Activated naive CD4-positive, alpha-beta T cell treated with anti-CD3 and anti-CD28 coated beads, Interleukin-2, amount 10 ng/mL, durations not matched to agents 7 days and 5 days (primary cell): ENCODE measurements at places on chromosomes 6 and 20.

GRCh38 chr20:32018269-32019155 is 8.3 kb downstream of the CCM2L start:
- peak; percentile 69 for DNase-seq

DNA sequence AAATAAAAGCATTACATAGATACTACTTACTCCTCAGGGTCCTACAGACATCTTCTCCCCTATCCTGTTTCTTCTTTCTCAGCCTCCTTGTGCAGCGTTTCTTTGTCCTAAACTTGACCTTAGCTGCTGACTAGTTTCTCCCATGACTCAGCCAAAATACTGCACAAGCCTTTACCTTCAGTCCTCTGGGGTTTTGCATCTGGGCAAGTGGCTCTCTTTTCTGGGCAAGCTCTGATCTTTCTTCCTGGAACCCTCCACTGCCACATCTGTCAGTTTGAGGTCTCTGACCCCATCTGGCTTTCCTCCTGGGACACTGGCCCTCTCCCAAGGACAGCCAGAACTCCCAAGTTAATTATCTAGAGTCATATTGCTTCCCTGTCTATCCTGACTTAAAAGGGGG is 838.4 kb downstream of the DHX35 start:
- no peak for DNase-seq

DNA sequence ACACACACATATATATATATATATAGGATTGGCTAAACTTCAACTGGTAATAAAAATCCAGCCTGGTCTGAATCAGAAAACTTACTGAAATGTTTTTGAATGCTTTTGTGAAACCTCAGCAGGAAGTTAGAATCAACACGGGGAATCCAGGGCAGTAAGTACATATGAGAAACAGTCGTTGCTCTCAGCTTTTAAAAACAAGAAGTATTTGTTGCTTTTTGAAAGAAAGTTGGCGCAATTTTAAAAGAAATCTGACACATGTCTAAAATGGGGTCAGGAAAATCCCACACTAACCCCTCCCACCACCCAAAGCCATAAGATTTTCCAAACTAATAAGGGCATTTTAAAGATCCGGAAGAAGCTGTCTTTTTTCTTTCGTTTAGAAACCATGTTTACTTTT is 11.5 kb upstream of the CCDC170 start:
- no peak for DNase-seq

- DNase-seq, result no peak
Measured at GRCh38 chr6:18431581-18431980, 44.4 kb downstream of the RNF144B start.

- no peak for DNase-seq
Measured at GRCh38 chr6:74519163-74519562, 686.7 kb downstream of the COL12A1 start.

GRCh38 chr6:91081452-91082067 is 494.7 kb upstream of the MAP3K7 start:
- DNase-seq, result no peak

- DNase-seq, result no peak
Measured at GRCh38 chr20:17626217-17627007, 55.6 kb downstream of the RRBP1 start.

- no peak for DNase-seq
Measured at GRCh38 chr6:101879782-101880181, 486.3 kb downstream of the GRIK2 start.

GRCh38 chr6:152636021-152636608 is 1.0 kb downstream of the SYNE1 start:
- DNase-seq, result no peak

DNA sequence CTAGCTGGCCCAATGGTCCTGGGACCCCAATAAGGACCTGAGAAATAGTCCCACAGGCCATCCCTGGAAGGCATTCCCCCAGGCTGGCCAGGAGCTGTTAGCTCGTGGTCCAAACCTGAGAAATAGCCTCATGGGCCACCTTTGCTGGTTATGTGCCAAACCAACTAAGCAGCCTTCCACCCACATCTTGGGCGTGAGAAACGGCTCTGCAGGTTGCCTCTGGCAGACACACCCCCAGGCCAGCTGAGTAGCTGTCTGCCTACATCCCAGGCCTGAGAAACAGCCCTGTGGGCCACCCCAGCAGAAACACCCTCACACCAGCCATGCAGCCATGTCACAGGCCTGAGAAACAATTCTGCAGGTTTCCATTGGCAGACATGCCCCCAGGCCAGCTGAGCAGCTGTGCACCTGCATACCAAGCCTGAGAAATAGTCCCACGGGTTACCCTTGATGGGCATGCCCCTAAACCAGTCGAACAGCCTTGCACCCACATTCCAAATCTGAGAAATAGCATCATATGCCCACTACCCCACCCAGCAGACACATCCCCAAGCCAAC is 567.8 kb upstream of the ID4 start:
- DNase-seq, result no peak

- DNase-seq, result no peak
Measured at GRCh38 chr6:6314596-6314995, 5.9 kb downstream of the F13A1 start.

DNA sequence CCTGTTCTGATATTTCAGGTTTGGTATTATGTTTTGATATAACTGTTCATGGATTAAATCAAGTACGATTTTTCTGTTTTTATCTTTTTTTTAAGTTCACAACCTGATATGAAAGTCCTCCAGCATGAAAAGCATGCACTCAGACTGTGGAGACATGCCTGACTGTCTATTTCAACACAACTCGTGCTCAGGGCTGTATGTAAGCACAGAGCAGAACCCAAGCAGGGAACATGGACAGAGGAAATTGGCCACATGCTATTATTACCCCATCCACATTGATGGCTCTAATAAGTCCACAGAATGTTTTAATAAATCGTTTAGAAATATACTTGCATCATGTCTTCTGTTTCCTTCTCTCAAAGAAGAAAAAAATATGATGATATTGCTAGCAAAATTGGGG is 730.4 kb downstream of the C6orf118 start:
- DNase-seq, result no peak

DNA sequence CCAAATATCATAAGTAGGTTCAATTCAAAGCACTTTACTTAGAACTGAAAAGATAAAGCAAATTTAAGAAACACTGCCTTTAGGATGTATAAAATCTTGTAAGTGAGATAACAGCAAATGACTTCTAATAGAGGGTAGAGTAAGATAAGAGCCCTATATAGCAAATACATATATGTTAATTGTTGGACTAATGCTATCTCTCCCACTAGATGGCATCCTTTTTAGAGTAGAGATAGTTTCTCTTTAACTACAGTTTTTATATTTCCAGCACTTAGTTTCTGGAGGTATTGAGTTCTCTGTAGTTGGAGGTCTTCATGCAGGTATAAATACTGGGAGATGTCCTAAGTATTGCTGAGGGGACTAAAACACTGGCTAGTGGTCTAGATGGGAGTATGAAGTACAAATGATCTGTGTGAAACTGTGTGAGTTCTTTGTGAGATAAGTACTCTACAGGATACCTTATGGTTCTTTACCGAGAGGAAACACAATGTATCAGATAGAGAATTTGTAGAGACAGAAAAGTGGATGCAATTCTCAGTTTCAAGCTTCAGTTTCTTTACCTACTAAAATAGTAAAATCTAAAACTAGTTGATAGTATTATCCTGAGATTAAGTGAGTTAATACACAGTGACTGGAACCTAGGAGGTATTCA is 399.3 kb downstream of the KHDRBS2 start:
- no peak for DNase-seq

DNA sequence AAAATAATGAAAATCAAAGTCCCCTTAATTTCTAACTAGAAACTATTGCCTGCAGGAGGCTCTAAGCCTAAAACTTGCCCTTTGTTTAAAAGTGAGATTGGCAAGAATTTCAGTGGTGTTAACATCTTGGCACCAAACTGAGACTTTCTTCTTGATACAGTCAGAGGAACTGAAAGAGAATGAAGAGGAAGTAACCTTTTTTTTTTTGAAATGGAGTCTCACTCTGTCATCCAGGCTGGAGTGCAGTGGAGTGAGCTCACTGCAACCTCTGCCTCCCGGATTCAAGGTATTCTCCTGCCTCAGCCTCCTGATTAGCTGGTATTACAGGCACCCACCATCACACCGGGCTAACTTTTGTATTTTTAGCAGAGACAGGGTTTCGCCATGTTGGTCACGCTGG is 3.6 kb downstream of the DOP1A start:
- no peak for DNase-seq

GRCh38 chr6:123841067-123841896 is 37.6 kb downstream of the NKAIN2 start:
- no peak for DNase-seq

GRCh38 chr20:41475503-41475902 is 108.9 kb upstream of the EMILIN3 start:
- DNase-seq, result no peak

DNA sequence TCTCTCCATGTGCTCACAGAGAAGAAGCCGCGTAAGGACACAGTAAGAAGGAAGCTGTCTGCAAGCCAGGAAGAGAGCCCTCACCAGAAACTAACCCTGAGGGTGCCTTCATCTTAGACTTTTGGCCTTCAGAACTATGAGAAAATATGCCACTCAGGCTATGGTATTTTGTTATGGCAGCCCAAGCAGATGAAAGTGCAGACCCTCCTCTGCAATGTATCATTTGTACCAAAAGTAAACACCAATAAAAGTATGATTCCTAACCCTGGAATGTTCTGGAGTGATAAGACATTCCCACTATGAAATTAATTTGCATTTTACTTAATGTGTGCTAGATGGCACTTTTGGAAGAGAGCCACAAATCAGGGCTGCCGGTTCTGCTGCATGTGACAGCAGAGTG is 594.3 kb downstream of the UTRN start:
- DNase-seq, result no peak

DNA sequence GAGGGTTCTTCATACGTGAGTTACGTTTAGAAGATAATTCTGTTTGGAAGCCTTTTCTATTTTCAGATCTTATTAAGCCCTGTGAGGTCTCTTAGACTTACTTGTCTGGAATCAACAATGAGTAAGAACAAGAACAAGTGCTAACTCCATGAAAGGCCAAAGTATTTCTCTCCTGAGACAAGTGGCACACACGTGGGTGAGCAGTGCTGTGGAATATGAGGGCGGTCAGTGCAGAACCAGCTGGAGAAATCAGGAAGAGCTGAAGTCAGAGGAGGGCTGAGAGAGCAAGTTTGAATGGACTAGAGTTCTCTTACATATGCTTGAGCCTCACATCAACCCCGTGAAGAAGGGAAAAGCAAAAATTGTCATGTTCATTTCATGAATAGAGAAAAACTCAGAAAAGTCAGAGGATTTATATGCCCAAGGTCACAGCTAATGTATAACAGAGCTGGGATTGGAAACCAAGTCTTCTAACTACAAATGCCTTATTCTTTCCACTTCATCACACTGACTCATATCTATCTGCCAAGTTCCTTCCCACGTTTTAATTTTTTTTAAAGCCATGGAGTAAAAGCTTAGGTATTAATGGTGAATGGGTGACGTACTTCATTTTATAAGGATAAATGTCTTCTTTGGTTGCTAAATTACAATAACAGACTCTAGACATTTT is 201.3 kb upstream of the DTNBP1 start:
- no peak for DNase-seq

DNA sequence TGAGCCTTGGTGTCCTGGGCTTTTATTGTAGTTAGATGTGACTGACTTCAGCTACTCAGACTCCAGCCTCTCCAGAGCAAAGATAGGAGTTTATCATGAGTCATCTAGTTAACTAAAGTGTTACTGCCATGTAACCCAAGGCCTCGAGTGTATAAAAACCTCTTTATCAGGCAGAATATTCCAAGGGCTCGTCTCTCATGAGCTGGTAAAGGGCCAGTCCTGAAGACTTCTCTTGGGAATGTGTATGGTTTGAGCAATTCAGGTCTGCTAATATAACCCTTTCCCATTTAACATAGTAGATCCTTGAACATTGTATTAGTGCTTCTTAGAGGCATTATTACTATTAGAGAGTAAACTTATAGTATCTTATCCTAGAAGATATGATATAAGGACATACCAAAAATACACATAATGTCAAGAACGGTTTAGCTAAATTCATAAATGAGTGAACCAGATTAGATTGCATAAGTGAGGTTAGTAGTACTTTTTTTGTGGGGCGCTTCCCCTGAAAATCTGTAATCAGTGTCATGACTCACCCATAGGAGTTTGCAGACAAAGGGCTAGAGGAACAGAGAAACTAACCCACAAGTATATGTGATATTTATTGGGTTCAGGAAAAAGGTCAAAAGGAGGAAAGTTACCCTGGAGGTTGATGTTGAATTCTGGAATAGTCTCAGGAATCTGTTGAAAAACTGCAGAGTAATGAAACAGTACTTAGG is 16.0 kb downstream of the DSE start:
- DNase-seq, result no peak

DNA sequence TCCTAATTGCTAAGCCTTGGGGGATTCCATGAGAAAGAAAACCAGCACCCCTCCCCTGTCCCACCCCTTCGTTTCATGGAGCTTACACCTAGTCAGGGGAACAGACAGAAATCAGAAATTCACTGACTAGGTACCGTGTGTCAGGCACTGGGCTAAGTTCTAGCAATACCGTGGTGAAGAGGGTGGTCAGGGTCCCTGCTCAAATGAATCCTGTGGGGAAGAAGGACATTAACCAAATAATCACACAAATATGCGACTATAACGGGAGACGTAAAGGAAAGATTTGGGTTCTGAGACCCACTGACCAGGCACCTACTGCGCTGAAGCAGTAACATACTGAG is 65.1 kb upstream of the TOP1 start:
- DNase-seq, result no peak

GRCh38 chr6:53238311-53238710 is 89.7 kb upstream of the GCM1 start:
- no peak for DNase-seq

DNA sequence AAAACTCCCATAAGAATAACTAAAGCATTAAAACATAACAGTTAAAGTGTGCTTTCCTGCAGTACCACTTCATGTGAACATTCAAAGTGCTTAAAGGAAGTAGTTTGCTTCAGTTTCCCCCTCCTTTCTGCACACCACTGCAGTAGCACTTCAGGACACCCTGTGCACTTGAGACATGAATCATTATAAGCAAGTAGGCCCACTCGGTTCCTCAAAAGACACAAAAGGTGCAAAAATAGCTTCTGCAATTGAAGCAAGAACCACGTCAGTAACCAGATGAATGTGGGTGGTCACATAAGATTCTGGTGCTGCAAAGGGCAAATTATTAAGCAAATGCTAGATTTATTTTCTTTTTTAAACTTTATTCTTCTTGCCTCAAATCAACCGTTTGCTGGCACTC is 160.6 kb downstream of the HIVEP2 start:
- DNase-seq, result no peak

DNA sequence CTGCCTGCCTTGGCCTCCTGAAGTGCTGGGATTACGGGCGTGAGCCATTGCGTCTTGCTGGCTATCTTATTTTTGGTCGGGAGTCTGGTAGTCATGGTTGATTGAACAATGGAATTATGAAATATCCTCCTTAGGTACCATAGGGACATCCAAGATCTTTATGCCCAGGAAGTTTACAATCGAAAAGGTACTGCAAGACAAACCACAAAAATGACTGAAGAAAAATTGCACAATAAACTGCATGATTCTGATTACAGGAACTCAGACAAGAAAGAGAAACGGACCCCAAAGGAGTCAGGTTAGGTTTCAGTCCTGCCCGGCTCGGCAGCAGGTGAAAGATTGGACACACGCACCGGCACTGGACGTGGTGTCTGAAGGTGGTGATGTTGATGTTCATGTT is 5.3 kb downstream of the SLC26A8 start:
- DNase-seq, result no peak
